ENCODE measurements at places on chromosomes 2 and 18.

DNA sequence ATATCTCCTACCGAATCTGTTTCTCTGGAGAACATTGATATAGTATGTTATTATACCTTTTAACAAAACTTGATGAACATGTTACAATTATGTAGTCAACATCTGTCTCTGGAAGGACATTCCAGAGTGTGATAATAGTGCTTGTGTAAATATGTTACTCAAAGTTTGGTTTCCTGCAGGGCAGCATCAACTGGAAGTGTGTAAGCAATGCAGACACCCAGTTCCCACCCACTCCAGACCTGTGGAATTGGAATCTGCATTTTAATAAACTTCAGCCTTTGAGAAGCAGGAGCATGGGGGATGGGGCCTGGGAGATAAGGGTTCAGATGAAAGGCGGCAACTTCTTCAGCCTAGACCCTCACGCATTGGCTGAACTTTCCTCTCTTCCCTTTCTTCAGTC lies 398.9 kb downstream of the RND3 start:
- DNase-seq, result no peak

DNA sequence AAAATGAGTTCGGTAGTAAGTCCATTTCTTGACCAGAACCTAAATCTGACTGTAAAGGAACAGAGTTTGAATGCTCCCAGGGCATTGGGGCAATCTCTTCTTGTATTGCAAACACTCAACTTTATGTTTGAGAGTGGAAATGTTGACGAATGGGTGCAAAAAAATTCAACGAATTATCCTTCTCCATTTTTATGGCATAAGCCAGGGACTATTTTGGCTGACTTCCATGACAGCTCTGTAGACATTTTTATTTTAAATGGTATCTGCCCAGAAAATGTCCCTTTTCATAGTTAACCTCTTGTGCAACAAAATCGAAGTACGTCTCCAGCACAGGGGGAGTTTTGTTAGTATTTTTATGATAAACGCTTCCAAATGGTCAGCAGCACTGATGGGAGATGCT lies 3.7 kb downstream of the MLPH start:
- DNase-seq, result no peak

GRCh38 chr2:24164416-24164973 lies 10.4 kb upstream of the FAM228A start:
- DNase-seq, result peak; percentile 28

GRCh38 chr2:23235736-23236135 lies 149.2 kb upstream of the KLHL29 start:
- no peak for DNase-seq

DNA sequence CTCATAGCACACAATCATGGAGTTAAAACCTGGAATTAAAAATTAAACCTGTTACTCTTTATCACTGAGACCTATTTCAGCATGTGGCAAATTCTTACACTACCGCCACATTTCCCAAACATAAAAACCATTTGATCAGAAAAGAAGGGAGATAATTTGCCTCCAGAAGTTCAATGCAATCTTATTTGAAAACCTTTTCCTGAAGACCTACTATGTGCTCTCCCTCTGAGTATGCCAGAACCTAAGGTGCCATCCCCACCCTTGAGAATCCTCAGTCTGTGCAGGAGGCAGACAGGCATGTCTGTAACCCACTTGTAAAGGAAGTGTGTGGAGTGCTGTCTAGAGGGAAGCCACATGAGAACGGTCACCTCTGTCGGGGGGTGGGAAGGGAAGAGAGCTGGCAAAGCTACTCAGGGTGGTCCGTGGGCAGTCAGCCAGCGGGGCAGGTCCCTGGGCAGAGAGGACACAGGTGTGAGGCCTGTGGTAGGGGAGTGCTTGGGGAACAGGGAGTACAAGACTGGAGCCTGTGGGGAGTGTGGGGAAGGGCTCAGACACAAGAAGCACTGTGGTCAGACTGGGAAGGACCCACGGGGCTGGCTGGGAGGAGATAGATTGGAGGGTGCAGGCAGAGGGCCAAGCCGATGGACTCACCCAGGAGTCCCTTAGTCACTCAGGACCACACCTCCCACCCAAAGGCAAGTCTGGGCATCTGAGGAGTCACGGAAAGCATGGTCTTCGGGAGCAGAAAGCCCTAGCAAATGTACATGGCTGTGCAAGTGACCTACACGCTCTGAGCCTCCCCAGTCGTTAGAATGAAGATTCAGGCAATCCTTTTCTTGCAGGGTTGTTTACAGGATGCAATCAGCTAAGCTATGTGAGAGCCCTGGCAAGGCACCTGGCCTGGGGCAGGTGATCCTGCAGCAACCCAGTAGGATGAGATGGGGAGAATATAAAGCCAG lies 22.8 kb downstream of the CRACDL start:
- DNase-seq, result no peak

DNA sequence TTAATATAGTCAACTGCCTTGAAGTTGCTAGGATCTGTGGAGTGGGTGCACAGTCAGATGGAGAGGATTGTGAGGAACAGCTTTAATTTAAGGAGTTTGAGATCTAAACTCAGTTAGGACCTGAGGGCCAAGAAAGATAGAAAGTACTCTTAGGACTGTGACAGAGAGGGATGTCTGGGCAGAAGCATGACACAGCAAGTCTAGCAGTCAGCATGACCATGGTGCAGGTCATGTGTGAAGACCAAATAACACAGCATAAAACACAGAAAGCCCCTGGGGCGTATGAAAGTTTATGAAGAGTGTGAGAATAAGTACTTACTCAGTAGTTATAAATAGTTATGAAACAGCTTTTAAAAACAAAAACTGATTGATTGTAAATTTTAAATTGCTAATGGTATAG lies 107.2 kb downstream of the GALNT1 start:
- DNase-seq, result no peak

DNA sequence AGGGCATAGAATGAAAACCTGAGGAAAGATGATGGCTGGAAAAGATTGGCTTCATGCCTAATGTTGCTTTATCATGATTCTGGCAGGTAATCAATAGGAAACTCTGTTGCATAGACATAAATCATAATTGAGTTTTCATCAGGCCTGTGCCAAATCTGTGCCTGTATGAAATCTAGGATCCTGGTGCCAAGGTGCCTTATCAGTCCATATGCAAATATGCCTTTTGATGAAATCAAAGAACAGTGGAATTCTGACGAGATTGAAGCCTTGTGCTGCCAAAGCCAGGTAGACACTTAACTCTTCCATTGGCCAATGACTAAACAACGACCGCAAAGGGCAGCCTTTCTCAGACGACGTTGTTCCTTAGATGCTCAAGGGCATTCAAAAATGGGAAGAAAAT lies 170.0 kb upstream of the CRIM1 start:
- no peak for DNase-seq

DNA sequence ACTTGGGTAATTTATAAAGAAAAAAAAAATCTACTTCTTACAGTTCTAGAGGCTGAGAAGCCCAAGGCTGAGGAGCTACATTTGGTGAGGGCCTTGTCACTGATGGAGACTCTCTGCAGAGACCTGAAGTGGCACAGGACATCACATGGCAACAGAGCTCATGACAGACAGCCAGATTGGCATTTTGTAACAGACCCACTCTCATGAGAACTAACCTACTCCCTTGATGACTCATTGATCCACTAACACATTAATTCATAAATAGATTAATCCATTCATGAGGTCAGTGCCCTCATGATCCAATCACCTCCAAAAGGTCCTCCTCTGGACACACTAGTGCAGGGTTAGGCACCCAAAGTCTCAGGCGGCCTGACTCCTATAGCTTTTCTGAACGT lies 318.4 kb downstream of the GULP1 start:
- DNase-seq, result no peak

DNA sequence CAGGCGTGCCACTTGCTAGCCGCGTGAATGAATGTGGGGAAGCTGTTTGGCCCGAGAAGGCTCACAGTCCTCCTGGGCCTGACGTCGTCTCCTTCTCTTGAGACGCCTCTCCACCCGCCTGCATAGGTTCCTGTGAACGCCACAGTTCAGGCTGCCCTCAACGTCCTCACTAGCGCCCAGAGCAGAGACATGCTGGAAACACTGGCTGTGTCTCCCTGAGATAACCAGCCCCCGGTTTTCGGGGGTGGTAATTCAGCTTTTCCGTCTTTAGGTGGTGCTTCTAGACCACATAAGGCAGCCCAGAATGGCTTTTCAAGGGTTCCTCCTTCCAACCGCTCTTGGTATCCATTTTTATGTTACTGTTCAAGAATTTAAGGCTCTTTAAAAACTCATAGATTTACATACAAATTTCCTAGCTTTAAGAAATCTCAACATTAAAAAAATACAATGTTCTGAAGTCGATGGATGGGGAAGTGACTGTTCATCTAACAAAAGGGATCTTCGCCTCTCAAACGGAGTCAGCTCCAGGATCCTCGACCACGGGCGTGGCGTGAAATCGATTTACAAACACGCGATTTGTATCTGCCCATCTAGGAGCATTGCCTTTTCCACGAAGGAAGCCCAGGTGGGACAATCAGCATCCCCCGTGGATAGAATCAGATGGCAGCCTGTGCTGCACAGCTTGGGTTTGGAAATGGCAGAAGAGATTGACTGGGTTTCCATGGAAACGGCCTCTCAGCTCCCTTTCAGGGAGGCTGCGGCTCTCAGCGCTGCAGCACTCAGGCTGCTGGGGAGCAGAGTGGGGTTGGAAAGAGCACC lies 110.6 kb upstream of the PXDN start:
- DNase-seq, result no peak

DNA sequence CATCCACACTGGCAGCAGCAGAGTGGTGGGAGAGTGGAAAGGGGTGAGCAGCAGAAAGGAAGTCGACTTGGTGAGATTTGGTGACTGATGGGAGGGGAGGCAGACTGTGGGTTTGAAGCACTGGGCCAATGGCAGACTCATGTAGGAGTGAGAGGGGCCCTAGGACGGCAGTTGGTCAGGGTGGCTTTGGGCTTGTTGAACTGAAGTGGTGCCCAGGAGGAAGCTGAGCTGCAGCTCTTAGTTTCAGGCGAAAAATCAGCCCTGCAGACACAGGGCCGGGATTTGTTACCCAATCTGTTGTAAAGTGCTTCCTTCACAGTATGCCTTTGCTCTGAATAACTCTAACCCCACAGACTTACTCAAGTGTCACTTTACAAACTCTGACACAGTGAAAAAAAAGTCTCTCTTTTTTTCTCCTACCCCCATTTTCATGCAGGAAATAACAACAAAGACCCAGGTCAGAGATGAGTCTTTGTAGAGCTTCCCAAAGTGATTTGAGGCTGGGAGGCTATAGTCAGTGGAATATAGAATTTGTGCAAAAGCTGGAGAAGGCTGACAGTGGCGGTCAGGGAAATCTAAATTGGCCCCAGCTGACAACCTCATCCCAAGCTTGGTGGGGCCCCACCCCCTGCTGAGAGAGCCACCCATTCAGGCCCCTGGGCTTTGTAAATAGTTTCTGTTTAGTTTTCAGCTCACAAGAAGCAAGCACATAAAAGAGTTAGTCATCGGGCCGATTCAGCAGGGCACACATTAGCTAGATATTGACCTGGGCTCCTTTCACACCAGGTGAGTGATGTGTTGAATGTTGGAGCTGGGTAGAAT lies 226.9 kb downstream of the VAPA start:
- DNase-seq, result peak; percentile 20

DNA sequence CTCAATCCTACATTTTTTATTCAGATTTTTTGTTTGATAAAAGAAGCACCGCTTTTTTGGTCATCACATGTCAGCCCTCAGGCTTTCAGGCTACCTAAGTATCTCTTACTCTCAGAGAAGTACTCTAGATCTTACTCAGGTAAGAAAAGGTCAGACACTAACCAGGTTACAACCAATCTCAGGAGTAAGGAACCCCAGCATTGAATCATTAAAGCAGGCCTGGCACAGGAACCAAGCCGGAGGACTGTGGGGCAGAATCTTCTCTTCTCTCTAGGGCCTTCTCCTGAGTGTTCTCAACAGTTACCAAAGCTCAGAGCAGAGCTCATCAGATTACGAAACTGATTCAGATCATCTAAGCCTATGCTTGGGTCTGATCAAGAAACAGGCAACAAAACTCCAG lies 28.2 kb downstream of the RBMS1 start:
- no peak for DNase-seq

DNA sequence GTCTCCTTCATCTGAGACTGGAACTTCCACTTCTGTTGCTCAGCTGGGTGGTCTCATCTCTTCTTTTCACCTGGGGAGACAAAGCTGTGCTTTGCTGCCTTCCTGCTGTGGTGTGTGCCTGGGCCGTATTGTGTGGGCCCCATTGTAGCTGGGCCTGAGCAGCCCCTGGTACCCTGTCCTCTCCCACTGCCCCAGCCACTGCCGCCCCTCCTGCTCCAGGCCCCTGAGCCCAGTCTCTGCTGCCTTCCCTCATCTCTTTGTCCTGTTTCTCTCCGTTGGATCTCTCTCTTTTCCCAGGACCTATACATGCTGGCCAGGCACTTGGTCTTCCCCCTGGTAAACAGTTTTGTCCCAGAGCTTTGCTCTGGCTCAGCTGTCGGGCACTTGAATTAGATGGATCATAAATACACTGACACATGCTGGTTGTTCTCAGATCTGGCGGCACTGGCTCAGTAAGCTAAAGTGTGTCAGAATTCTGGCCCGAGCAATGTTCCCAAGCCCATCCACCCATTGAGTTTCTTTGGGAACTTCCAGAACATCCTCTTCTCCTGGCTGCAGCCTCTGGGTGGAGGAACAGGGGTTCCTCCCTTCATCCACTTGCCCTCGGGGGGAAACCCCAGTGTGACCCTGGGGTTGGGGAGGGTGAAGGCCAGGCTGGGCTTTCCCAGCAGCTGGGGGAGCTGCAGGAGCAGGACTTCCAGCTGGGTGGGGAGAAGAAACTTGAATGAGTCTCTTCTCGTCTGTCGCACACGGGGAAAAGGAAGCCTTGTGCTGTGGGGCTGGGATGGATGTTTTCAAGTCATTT lies 99.0 kb downstream of the DGKD start:
- DNase-seq, result no peak

DNA sequence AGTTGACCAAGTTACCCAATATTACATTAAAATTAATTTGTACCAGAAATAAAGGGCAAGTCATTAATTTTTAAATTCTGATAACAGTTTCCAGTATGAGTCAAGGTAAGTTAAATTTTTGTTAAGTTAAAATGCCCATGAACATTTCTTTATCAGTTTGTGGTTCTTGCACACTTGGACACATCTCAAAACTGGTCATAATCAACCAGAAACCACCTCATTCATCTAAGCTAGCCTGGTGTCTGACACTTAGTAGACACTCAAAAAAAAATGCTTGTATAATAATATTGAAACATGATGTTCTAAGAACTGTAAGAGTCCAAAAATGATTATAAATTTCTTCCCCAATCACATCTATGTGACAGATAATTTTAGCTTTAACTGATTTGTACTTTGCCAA lies 62.4 kb downstream of the SATB2 start:
- no peak for DNase-seq

GRCh38 chr18:50917021-50917420 lies 38.1 kb downstream of the ME2 start:
- DNase-seq, result no peak

GRCh38 chr2:35410431-35411061 lies 945.0 kb upstream of the CRIM1 start:
- peak; percentile 40 for DNase-seq

All from small intestine (tissue), 16 donors.